ENCODE measurements at places on chromosomes 7 and 10.

- no peak for DNase-seq
Measured at GRCh38 chr7:113483657-113484056, 365.3 kb upstream of the SMIM30 start.

DNA sequence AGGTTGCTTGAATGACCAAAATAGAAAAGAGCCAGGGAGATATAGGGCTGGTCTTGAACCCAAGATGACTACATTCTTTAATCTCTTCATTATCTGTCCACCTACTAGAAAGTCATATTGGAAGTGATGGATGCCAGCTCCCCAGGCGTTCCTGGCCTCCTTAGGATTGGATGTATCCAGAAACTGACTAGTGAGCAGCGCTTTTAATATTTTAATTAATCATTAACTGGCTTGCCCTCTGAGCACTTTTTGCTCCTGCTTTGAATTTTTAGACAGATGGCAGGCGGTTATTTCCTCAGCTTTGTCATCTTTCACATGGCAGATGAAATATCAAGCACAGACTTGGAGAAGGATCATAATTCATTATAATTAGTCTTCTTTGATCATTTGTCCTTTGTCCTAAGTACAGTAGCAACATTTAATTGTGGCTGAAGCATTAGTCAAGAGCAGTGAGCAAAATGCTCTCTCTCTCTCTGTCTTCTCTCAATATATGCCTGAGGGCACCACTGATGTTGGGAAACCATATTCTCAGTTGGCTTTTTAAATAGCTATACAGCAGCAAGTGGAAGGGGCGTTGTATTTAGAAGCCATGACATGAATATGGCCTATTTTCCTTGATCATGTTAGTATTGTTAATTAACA, 588.0 kb downstream of the NRG3 start:
- no peak for DNase-seq

DNA sequence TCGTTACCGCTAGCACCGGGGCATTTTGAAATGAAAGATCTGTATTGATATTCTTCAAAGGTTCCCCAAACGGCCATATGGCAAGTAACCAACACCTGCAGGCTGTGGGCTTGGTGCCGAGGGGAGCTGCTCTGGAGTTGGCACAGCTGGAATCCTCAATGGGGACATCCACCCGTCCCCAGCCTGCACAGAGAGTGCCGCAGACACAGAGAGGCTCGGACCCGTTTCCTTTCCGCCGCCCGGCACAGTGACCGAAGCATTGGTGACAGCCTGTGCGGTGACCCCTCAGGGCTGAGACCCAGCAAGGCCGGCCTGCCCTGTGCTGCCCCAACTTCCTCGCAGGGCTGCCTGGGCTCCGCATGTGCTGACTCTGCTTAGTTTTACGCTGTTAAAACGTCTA, 4.5 kb downstream of the CFAP46 start:
- no peak for DNase-seq

DNA sequence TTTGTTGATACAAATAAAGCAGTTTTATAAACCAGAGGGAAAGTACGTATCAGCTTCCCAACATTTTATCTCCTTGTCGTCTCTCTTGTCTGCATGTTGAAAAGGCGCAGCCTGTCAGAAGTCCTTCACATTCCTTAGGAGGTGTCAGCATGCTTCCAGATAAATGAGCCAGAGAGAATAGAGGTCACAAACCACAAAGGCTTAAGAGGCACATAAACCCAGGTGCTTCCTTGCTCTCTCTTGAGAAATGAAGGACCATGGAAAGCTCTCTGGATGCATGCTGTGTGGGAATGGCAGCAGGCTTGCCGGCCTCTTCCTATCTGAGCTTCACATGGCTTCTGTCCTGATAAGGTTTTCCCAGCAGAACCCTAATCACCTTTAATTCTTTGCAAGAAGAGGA, 448.5 kb downstream of the XPNPEP1 start:
- no peak for DNase-seq

DNA sequence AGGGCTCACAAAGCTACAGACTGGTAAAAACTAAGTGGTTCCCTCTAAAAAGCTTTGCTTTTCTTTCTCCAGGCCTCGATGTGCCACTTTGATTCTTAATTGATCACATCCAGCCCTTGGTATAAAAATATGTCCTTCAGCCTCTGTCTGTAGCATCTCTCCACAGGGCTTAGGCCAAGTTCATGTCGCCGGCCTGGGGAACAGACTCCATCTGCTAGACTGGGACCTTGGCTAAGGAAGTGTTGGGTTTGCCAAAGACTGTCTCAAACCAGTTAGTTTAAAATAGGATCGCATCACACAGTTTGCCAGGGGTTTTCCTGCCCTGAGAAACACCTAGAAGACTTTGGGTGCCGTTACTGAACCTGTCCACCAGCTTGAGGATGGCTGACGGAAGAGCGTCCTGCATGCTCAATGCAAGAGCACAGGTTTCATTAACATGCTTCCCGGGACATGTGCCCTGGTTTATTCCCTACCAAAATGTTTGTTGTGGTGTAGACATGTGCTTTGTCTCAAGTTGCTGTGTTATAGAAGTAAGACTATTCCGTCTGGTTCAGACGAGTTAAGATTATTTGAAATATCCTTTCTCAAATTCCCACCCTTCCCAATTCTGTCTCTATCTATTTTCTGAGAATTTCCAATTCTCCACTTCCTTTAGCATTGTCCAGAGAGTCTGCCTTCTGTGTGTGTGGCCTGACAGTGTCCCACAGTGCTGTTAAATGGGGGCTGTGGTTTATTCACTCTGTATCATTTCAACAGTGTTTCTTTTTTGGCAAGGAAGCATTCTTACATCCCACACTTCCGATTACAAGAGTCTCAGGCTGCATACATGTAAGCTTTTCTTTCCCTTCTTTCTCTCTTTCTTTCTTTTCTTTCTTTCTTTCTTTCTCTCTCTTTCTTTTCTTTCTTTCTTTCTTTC, 334.7 kb downstream of the INHBA start:
- DNase-seq, result no peak

- no peak for DNase-seq
Measured at GRCh38 chr7:16204953-16205352, 216.4 kb downstream of the CRPPA start.

DNA sequence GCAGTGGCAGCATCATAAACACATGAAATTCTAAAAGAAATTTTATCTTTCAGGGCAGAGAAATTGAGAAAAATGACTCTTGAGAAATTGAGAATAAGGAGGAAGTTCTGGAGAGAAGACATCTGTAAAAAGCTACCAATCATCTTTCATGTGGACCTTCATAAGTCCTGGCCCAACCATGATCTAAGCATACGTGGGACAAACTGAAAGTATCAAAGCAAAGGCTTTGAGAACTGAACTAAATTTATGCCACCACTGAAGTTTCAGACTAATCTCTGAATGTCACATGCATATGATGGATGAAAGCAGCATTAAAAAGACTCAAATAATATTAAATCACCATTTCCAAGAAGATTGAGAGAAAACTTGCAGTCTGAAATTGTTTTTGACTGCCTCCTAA, 1502.8 kb upstream of the LRRTM3 start:
- DNase-seq, result no peak

DNA sequence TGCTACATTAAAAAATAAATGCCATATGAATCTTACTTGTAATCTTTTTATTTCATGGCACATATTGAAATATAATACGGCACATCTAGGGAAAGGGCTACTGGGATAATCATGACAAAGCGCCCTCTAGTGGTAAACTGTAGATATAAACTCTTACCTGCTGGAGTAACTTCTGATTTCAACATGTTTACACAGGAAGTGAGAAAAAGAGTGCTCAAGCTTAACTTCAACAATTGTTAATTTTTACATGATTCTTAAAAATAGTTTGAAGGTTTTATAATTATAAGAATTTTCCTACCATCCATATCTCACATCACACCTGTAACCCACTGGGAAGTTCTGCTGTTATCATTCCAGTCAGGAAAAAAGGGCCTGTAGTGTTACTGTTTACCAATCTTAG, 2.0 kb upstream of the HEPACAM2 start:
- DNase-seq, result peak; percentile 77

DNA sequence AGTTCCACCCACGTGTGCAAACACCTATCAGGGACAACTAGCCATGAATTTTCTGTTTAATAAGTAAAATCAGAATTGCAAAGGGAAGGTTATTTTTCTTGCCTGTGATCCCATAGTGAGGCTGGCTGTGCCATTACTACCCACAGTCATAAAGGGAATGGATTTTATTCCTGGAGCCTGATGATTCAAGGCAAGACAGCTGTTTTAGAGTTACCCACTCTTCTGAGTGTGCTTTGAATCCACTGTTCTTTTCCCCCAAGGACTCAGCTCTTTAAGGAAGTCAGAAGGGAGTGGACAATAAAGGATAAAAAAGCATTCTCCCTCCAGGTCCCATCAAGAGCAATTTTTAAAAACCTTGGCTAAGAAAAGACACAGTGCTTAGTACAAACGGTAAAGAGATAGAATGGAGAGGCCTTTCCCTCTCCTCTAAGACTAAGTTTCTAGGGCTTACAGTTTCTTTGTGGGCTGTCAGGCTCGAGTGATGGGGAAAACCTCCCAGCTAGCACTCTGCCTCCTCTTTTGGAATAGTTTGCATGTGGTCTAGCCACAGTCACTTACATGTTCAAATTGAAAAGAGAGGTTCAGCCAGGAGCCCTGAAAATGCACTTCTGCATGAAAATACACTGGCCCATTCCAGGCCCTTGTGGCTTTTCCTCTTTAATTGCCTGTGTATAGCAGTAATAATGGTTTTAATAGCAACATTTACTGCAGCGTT, 5.1 kb upstream of the LRRC4 start:
- no peak for DNase-seq

- no peak for DNase-seq
Measured at GRCh38 chr10:60848126-60848525, 69.8 kb downstream of the CDK1 start.

DNA sequence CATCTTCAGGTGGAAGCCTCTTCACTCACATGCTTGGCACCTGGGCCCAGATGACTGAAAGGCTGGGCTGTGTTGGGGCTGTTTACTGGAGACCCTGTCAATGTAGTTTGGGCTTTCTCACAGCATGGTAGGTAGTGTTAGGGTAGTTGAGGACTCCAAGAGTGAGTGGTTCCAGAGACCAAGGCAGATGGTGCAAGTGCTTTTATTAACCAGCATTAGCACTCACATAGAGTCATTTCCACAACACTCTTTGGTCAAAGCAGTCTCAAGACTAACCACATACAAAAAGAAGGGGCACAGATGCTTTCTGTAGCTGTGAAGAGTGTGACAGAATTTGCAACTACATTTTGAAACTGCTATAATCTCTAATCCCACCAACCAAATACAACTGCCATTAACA, 135.0 kb downstream of the RTKN2 start:
- DNase-seq, result no peak

DNA sequence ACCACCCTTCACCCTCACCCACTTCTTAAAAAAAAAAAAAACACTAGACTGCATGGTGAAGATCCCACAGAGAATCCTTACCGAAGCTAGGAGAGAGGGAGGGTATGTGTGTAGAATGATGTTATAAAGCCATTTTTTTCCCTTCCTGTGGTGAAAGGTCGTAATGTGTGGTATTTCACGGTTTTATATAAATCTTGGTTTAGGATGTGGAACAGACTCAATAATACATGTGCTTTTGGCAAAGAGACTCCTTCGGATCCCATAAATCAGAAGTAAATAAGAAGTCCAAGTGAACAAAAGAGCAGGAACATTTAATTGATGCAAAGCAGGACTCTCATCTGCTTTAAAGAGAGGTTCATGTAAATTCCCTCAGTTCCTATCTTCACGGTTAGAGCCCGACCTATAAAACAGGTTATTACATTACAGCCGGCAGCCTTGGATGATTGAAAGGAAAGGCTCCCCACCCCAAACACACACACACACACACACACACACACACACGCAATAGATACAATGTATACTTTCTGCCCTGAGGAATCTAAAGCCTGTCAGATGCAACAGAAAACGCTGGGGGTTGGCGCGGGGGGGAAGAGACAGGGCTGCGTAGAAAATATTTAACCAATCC, 8.8 kb downstream of the DLX5 start:
- DNase-seq, result no peak

GRCh38 chr10:47264797-47265281, 35.2 kb upstream of the GDF10 start:
- DNase-seq, result no peak

GRCh38 chr7:21999896-22000295, 54.2 kb upstream of the CDCA7L start:
- DNase-seq, result no peak

GRCh38 chr7:107007007-107007891, 37.3 kb upstream of the PRKAR2B start:
- no peak for DNase-seq

GRCh38 chr7:484356-485101, 35.1 kb downstream of the PDGFA start:
- no peak for DNase-seq
